ENCODE measurements at places on chromosomes 5 and 9.
A peak's percentile ranks its signal among the peaks of the same experiment; 100 is the strongest.

GRCh38 chr5:7245121-7245651 is 150.8 kb upstream of the ADCY2 start:
- no peak for DNase-seq

DNA sequence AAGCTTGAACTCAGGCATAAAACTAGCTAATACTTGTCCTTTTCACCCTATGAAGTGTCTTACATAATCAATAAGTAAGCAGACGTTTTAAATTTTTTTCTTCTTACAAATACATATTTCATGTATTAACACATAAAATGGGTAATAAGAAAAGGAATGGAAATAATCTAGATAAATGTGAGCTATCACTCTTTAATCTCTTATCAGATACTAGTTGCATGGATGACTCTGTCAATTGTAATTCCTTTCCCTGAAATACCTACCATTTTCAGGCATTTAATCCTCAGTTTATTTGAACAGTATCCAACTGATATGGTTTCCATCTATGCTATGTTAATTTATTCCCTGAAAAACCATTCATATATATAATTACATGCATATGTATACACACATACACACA is 166.0 kb upstream of the RGS7BP start:
- DNase-seq: no peak

DNA sequence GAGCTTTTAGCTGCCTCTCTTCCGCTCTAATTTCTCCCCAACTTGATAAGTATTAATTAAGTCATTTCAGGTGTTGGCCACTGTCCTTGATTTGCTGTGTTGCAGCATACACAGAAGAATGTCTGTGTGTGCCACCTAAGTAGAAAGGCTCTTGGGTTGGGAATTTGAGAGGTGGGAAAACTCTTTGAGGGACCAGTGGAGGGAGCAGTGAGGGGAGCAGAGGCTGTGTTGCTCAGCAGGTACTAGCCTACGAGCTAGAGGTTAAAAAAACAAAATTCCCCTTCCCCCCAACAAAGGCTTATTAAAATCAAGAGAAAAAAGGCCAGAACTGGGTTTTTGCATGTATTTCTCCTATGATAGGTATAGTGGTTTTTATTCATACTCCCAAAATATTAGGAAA is 20.9 kb downstream of the RPS23 start:
- no peak for DNase-seq

DNA sequence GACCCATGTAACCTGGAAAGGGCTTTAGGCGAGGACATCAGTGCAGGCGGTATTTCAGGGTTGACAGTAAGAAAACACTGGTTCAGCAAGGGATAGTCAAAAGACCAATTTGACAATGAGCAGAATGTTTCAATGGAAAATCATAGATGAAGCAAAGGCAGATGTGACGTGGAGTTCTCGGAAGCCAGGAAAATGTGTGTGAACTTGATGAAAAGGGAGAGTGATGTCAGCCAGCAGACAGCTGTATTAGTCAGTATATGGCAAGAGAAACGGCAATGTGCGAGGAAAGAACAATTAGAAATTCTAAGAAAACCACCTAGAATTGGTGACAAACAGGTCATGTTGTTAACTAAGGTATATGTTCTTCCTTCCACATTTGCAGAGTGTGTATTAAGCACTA is 503.9 kb upstream of the DAB2 start:
- no peak for DNase-seq

DNA sequence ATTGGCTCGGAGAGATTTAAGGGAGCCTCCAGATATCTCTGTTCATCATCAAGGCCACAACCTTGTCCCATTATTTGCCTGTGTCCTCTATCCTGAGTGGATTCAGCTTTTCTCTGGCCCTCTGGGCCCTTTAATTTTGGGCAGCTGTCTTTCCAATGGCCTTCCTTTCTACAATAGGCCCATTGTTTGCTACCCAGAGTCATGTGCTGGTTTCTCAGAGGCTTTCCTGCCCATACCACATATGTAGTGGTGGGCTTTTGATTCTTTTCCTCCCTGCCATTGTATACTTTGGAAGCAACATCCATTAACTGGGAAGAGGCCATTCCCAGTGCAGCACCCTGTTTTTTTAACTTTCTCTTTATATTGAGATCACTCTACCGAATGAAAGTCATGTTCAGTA is 233.9 kb upstream of the SGCD start:
- DNase-seq: no peak

- no peak for DNase-seq
These were observed 54.9 kb upstream of the IRX4 start for GRCh38 chr5:1937590-1937989.

GRCh38 chr5:464446-464842 is 21.5 kb downstream of the EXOC3 start:
- DNase-seq: peak; percentile 16

DNA sequence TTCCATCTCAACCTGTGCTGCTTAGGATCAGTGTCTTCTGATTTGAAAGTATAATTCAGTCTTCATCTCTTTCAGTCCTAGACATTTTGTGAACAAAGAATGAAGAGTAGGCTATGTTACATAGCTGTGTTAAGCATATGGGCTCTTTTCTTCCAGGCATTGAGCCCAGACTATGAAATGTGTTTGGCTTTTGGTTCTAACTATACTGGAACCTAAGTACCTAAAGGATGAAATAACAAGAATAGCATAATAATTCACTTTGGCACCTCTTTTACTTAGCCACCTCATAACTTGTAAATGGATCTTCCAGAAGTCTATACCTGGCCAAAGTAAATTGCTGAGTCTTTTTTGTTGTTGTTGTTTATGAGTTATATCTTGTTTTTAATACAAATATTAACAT is 71.4 kb downstream of the SLF1 start:
- no peak for DNase-seq

DNA sequence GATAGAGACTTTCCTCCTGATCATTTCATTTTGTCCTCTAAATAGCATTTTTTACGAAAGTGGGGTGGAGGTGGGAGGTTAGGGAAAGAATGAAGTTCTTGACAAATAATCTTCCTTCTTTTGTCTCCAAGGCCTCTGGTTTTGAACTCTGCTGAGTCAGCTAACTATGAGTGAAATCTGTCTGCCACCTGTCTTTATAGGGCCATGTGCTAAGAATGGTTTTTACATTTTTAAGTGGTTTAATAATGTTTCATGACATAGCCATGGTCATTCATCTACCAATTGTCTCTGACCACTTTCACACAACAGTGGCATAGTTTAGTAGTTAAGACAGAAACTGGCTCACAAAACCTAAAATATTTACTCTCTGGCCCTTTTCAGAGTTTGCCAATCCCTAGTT is 7.6 kb downstream of the MAN2A1 start:
- no peak for DNase-seq

GRCh38 chr5:150075806-150076205 is 10.5 kb downstream of the CSF1R start:
- no peak for DNase-seq

GRCh38 chr9:80197661-80198060 is 625.9 kb downstream of the TLE4 start:
- no peak for DNase-seq

GRCh38 chr9:18542837-18543405 is 69.0 kb downstream of the ADAMTSL1 start:
- no peak for DNase-seq

DNA sequence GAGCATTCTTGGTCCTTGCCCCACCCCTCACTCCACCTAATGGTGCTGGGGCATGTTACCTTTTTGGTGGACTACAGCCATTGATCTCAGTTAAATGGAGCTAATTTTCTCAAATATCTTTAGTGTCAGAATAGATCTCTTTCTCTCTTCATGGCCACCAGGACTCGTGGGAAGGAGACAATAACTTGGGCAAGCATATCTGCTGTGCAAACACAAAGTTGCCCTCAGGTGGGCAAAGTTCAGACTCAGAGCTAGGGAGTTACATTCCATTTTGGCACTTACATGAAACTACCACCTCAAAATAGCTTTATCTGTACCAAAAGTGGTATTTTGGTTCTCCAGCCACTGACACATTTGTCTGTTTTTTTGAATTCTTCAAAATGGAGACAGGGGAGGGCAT is 671.9 kb upstream of the KLF4 start:
- no peak for DNase-seq

DNA sequence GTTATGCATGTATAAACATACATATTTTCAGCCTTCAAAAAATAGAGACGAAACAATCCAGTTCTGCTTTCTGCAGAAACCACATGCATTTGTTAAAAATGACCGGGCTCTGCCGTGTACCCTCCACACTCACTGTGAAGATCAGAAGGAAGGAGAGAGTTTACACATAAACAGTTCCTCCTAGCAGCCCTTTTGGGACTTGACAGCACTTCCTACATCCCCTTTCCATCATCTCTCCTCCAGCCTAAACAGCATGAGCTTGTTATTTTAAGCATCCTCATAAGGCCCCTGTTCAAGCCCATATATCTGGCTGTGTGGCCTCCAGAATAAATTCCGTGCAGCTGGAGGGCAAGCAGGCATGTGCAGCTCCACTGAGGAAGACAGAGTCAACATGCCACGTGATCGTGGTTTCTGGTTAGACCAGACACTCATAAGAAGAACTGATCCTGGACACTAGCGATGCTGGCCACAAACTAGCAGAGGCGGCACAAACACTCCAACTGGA is 42.2 kb downstream of the NIPAL4 start:
- DNase-seq: no peak

GRCh38 chr5:83115816-83116215 is 38.5 kb downstream of the XRCC4 start:
- no peak for DNase-seq

DNA sequence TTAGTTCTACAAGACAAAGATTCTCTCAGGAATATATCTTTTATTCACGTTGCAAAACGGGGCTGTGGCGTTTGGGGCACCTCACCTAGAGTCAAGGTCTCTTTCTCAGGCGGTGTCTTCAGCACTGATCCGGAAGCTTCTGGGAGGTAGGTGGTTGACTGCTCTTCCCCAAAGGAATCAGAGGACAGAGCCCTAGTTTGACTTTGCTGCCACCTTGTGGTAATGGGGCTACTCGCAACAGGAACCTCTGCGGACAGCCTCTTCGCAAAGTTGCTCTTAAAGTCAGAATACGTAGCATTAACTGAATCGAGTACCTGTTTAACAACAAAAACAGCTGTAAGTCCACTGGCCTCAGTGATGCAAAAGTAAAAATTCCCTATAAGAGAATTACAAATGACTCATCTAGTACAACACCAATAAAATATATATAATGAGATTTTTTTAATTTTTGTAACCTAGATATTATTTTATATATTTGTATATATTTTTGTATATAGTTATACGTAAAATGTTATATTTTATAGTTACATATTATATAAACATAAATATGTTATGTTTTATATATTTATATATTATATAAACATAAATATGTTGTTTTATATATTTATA is 13.3 kb upstream of the GPX8 start:
- DNase-seq: peak; percentile 76

- no peak for DNase-seq
These were observed 49.6 kb upstream of the PLIN2 start for GRCh38 chr9:19176856-19177255.

- no peak for DNase-seq
These were observed 30.2 kb upstream of the BASP1 start for GRCh38 chr5:17187011-17187785.

- DNase-seq: no peak
These were observed 251.6 kb upstream of the PTGER4 start for GRCh38 chr5:40428126-40428525.

DNA sequence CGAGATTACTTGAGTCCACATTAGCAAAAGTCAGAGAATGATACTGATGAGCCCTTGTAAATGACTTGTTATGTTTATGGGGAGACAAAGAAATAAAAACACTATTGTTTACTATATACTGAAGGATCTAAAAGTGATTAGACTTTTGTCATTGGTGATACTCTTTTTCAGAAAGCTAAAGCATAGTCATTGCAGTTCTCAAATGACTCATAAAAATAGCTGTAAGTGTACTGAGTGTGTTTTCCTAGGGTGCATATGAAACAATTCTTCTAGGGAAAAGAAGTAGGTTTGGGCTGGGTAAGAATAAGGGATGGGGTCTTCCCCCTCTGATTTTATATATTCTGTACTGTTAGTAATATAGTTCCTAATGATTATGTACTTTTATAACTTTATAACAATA is 32.6 kb downstream of the WDR36 start:
- no peak for DNase-seq

DNA sequence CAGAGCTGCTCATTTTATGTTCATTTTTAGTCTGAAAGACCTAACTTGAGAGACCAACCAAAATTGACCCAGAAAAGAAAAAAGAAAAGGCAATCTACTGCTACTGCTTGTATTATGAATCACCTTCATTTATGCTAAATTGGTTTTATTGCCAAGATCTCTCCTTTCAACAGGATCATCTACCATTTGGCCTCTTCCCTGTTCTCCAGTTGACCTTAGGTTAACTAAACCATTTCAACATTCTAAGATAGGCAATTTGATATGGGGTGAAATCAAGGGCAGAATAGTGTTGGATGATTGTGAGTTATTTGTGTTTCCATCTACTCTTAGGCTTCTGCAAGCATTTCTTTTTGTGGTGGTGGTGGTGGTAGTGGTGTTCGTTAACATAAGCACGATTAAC is 48.3 kb upstream of the POU4F3 start:
- no peak for DNase-seq

DNA sequence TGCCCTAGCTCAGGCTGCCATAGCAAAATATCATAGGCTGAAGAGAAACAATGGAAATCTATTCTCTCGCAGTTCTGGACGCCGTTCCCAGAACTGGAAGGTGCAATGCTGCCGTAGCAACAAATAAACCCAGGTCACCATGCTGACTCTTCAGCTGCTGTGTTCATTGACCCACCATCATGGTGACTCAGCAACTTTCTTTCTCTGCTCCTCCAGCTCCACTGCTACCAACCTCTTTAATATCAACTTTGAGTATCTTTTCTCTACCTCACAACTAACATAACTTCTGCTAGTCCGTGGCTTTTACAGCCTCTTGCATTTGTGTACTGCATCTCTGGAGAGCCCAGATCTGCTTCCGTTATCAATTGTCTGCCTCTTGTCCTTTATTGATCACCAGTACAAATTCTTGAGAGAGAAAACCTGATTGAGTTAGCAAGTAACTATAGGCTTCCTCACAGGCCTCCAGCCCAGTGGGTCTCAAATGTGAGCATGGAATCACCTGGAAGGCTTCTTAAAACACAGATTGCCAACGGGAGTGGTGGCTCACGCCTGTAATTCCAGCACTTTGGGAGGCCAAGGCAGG is 47.3 kb upstream of the SLC30A5 start:
- no peak for DNase-seq

- DNase-seq: no peak
These were observed 2.4 kb upstream of the RNF145 start for GRCh38 chr5:159211729-159212174.

GRCh38 chr5:36371366-36371765 is 69.7 kb upstream of the RANBP3L start:
- DNase-seq: no peak

DNA sequence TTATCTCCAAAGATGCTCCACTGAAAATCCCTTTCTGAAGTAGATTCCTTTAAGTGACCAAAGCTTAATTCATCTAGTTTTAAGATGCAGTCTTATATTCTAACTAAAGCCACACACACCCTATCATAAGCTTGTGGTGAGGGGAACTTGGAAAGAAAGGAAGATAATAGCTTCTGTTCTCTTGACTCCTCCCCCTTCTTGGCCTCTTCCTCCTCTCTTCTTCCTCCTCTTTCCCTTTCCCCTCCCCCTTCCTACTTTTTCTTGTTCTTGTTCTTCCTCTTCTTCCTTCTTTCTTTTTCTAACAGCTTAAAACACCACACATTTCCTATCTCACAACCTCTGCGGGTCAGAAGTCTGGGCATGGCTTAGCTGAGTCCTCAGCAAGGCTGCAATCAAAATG is 23.5 kb downstream of the IL7R start:
- DNase-seq: no peak

- no peak for DNase-seq
These were observed 36.6 kb upstream of the CDH12 start for GRCh38 chr5:22889720-22890119.
